Activated CD4-positive, alpha-beta T cell treated with anti-CD3 and anti-CD28 coated beads, Interleukin-2, amount 50 U/mL, for 4 hours (primary cell): ENCODE measurements at places on chromosomes 4 and X.

- no peak for DNase-seq
These were observed 1805.6 kb upstream of the TENM3 start for GRCh38 chr4:180437601-180438000.

DNA sequence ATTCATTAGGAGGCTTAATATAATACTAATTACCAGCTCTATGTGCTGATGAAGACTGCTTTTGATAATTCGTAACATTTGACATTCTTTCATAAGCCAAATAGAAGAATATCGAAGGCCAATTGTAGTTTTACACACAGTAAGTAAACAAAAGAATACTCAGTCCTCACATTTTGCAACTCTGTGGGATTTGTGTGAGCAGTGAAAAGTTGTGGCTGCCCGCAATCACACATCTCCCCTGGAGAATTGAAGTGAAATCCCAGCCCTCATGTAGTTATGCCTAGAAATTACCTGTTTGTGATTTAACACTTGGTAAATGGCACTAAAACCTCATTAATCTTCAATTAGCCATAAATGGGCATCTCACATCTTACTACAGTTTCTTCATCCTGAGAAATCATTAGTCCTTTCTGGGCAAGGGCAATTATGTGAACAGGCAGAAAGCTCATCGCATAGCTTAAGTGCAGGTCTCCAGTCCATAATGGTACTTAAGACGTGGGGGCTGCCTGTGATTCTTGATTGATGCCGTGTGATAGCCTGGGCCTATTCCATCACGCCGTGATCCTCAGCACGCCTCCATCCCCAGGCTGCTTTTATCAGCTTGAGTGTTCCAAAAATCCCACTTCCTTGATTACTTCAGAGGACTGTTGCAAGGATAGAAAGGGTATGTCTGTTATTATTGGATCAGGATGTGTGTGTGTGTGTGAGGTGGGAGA lies 97.9 kb upstream of the METTL14 start:
- DNase-seq, result no peak

DNA sequence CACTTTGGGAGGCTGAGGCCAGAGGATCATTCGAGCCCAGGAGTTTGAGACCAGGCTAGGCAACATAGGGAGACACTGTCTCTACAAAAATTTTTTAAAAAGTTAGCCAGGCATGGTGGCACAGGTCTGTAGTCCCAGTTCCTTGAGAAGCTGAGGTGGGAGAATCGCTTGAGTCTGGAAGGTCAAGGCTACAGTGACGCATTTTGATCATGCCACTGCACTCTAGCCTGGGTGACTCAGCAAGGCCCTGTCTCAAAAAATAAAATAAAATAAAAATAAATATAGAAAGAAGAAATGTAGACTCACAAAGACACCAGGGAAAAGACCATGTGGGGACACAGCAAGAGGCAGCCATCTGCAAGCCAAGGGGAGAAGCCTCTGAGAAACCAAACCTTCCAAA lies 42.3 kb upstream of the SLC7A3 start:
- no peak for DNase-seq

DNA sequence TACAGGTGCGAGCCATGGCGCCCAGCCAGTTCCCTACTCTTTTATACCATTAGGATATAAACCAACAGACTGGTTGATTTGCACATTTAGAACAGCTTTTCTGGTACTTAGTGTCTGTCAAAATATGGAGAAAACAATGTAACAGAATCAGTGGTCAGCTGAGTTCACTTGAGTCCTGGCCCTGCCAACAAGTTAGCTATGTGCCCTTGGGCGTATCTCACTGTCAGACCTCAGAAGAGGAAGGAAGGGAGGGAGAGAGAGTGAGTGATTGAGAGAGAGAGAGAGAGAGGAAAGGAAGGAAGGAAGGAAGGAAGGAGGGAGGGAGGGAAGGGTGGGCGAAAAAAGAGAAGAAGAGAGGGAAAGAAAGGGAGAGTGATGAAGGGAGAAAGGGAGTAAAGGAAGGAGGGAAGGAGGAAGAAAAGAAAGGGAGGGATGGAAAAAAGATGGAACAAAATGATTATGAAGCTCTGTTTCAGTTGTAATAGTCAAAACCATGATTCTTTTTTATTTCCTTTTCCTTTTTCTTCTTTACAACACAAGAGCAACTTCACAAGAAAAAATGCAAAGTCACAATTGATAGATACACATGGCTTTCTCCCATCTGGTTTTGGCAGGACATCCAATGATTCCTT lies 55.7 kb upstream of the PDGFRA start:
- DNase-seq, result no peak

GRCh38 chrX:19532709-19533108 lies 17.4 kb upstream of the MAP3K15 start:
- DNase-seq, result no peak

- no peak for DNase-seq
These were observed 9.1 kb upstream of the FGFR3 start for GRCh38 chr4:1783970-1784369.

DNA sequence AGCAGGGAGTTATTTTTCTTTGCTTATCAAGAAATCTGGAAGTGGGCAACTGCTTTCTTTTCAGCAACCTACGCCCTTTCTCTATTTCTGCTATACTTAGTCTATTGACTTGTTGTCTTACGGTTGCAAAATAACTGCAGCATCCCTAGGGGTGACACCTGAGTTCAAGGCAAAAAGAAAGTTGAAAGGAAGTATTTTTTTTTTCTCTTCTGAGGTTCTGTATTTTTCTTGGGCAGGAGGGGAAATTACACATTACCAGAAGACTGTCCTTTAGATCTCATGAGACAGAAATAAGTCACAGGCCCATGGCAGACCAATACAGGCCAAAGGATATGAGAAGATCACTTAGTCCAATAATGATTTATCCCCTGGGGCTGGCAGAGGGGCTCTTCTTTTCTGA lies 204.7 kb upstream of the CASK start:
- DNase-seq, result no peak

- DNase-seq, result no peak
These were observed 47.6 kb upstream of the SPRY1 start for GRCh38 chr4:123348946-123349345.

GRCh38 chr4:8494218-8494617 lies 53.6 kb downstream of the TRMT44 start:
- DNase-seq, result no peak

GRCh38 chrX:108285918-108286317 lies 152.3 kb downstream of the COL4A6 start:
- no peak for DNase-seq

GRCh38 chr4:47741200-47741599 lies 96.7 kb downstream of the CORIN start:
- no peak for DNase-seq

DNA sequence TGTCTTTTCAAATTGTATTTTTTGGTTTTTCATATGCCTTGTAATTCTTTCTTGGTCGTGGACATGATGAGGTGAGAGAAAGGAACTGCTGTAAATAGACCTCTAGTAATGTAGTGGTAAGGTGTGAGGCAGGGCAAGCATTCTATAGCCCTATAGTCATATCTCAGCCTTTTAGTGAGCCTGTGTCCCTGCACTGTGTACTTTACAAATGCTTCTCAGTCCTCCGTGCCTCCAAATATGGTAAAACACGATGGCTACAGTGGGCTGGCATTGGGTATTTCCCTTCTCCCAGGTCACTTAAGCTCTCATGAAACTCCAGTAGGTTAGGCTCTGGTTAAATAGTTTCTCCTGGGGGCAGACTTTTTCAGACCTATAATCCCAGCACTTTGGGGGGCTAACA lies 57.9 kb upstream of the PLS3 start:
- DNase-seq, result no peak

GRCh38 chr4:75189711-75190335 lies 256.9 kb downstream of the PARM1 start:
- no peak for DNase-seq

DNA sequence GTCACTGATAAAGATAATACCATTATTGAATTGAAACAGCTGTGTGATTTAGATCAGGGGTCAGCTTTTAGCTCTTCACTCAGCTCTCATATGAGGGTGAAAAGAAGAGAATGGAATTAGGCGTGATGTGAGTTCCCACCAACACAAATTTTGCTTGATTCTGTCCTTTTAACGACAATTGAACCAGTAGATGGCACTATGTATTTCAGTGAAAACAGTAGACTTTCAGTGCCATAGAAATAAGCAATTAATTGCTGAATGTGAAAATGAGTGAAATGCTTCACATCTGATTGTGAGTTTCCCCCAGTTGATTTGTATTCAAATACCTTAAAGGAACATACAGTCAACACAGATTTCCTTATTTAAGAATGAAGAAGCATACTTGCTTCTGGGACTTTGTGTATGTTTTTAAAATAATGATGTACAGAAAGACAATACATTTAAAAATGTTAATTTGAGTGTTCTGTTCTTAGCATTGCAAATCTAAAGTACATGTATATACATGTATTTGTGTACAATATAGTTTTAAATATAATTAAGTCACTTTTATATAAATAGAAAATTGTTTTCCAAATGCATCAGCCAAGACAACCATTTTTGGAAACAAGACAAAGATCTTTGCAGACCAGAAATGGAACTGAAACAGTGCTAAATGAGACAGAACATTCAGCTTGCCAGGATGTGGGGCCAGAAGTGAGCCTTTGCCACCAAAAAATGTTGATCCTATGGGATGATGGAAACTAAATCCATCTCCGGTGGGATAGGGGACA lies 178.8 kb downstream of the SNCA start:
- DNase-seq, result no peak

GRCh38 chr4:5014007-5014682 lies 5.1 kb downstream of the CYTL1 start:
- DNase-seq, result no peak

DNA sequence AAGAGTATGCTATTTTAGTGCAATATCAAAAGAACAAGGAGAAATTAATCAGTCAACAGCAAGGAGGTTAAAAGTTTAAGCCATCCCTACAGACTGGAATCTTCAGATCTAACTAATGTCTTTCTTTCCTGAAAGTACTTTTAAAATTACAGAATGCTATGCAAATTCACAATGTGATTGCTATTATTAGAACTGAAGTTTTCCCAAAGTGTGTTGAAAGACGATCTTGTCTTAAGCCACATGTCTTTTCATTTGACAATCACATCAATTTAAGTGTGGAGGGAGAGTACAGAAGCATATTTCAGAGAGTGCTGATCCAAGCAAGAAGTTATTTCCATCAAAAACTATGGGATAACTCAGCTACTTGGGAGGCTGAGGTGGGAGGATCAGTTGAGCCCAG lies 64.7 kb upstream of the TNIP3 start:
- DNase-seq, result no peak

GRCh38 chr4:151665022-151665784 lies 95.6 kb downstream of the GATB start:
- no peak for DNase-seq

DNA sequence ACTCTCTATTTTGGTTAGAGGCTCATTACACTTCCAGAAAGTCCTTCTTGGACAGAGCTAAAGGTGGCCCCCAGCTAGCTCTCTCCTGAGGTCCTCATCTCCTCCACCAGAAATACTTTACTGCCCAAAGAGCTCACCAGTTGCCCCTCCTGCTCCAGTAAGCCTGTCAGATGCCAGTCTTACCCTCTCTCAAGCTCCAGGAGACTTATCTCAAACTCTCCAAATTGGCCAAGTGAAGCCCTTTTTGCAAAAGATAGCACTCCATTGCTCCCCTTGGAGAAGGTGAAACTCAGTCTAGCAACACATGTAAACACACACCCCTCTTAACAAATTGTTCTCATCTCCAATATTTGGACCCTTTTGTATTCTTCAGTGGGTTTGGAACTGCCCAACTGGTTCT lies 128.5 kb downstream of the ZNF330 start:
- DNase-seq, result no peak

- DNase-seq, result no peak
These were observed 25.7 kb downstream of the SGMS2 start for GRCh38 chr4:107850438-107850837.

- DNase-seq, result no peak
These were observed 276.4 kb upstream of the BOD1L1 start for GRCh38 chr4:13903901-13904300.

- no peak for DNase-seq
These were observed 36.3 kb downstream of the MGARP start for GRCh38 chr4:139243448-139244365.

DNA sequence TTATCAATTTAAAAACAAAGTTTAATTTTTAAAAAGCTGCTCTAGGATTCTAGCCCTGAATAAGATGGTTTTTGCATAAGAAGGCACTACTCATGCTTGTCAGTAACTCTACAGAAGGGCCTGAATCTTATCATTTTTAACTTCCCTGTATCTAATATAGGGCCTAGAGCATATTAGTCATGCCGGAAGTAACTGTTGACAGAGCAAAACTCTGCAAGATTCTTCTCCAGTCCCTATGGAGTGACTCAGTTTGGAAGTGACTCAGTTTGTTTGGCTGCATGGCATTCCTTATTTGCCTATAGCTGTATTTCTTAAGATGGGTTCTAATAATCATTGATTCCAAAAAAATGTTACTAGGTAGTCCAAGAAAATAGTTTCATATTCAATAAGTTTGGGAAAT lies 431.8 kb upstream of the HTR2C start:
- no peak for DNase-seq

DNA sequence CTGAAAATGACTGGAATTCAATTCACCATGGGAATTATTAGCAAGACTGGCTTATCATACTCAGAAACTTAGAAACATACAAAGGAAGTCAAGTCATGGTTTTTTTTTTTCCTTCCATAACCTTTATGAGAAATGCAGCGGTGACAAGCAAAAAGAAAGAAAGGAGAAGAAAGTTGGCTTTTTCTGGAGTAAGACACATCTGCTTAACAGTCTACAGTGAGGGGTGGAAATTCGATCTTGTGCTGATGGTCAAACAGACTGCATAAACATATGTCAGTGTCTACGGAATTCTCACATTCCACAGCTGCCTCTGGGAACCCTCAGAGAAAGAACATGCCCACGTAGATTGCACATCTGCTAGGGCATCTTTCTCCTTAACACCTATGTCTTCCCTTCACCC lies 54.6 kb downstream of the PROM1 start:
- DNase-seq, result no peak

GRCh38 chrX:53724872-53725271 lies 38.4 kb upstream of the HUWE1 start:
- no peak for DNase-seq

DNA sequence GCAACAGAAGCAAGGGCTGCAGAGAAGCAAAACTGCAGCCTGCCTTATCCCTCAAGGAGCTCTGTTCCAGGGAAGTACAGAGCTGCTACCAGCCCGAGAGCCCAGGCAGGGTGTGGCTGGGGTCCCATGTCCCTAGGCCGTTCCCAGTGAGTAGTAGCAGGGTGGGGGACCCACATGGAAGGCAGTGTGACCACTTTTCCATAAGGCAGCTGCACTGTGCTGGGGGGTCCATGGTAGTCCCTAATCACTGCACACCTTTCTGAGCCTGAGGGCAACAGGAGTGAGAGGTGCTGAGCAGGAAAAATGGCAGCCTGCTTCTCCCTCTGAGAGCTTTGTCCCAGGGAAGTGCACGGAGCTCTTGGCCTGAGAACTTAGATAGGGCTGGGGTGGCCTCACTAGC lies 135.9 kb downstream of the SH3BGRL start:
- DNase-seq, result no peak

DNA sequence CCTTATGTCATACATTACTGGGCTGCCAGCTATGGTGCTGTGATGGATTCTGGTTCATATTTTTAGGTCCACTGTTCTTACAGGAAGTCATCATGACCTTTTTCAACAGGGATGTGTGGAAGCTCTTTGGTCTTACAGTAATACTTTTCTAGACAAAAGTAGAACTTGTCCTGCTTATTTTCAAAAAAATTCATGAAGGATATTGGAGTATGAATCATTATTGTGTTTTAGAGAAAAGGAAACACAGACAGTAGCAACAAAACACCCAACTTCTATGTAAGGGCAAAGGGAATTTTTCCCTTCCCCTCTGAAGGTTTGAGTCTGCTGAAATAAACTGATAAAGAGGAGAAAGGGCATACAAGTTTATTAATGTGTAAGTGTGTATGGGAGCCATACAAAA lies 54.7 kb upstream of the FAM9C start:
- no peak for DNase-seq
